GM23338 (cell line): ENCODE measurements at places on chromosomes 1 and 21. TPM values are rescaled to one million over a fixed set of nuclear protein-coding genes. Genes with fewer than 3 reads are reported as not detected.

Gene USH2A
- under 0.01 and 0.03 TPM in 2 replicates for total RNA-seq

DNA sequence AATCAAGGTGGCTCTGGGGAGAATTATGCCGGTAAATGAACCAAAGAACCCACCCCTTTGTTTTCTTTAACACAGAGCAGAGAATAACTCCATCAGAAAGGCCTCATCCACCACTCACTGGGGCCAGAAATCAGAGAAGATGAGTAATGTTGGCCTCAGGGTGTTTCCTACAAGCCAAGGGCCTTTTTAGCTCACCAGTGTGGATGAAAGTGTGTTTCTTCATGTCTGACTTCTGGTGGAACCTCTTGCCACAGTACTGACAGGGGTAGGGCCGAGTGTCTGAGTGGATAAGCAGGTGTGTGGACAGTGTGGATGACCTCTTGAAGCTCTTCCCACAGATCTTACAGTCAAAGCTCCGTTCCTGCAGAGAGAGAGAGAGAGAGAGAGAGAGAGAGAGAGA lies 8.3 kb downstream of the GFI1 start:
- peaks cover 99% of the 10 kb centered on the region for H3K27me3 ChIP-seq
- H3K4me1 ChIP-seq: peaks cover 32% of the 10 kb centered on the region
- H3K36me3 ChIP-seq: no peaks in the 10 kb centered on the region; the same call in none of the 2 replicates
- no peak for DNase-seq

Gene SDCCAG8
- total RNA-seq: 16.1 and 28.0 TPM in 2 replicates

Gene KIF26B
- total RNA-seq: 0.19 and 0.76 TPM in 2 replicates

- H3K4me3 ChIP-seq: no peak overlapping the region
- no peak overlapping the region for H3K27ac ChIP-seq
- H3K36me3 ChIP-seq: no peaks in the 10 kb centered on the region
- no peak for DNase-seq
- H3K4me1 ChIP-seq: peaks cover 29% of the 10 kb centered on the region
These were observed 6.4 kb downstream of the ZC3H12A start for GRCh38 chr1:37480581-37481288.

GRCh38 chr1:183105449-183105848 lies 80.6 kb upstream of the LAMC2 start:
- peaks cover 33% of the 10 kb centered on the region for H3K4me1 ChIP-seq
- no peak overlapping the region for H3K27ac ChIP-seq
- no peak overlapping the region for H3K4me3 ChIP-seq
- H3K27me3 ChIP-seq: no peaks in the 10 kb centered on the region

Gene TNFRSF4
- not detected in 2 replicates for total RNA-seq

- no peak for DNase-seq
- H3K4me3 ChIP-seq: no peak overlapping the region
- H3K36me3 ChIP-seq: no peaks in the 10 kb centered on the region
- no peaks in the 10 kb centered on the region for H3K27me3 ChIP-seq
These were observed 121.6 kb upstream of the IRF2BP2 start for GRCh38 chr1:234731569-234732085.

Gene PTGS2
- 0.17 and 1.1 TPM in 2 replicates for total RNA-seq

GRCh38 chr1:23777979-23778814 lies at the start of gene PITHD1:
TSS of gene PITHD1 (plus strand) at chr1:23778418. CDS start at chr1:23778516, 98 bp downstream.
- H3K4me3 ChIP-seq: peak within 1 kb of the TSS; percentile 97
- peak; percentile 88 for DNase-seq
- H3K27ac ChIP-seq: peak within 1 kb of the TSS; percentile 93
- peaks cover 18% of the 10 kb centered on the region; the same call in 1 of the 2 replicates for H3K4me1 ChIP-seq
- peaks cover 18% of the 10 kb centered on the region for H3K36me3 ChIP-seq
- no peaks in the 10 kb centered on the region for H3K27me3 ChIP-seq

- no peak overlapping the region for H3K27ac ChIP-seq
- no peak overlapping the region for H3K4me3 ChIP-seq
- peaks cover 12% of the 10 kb centered on the region for H3K4me1 ChIP-seq
- no peaks in the 10 kb centered on the region for H3K27me3 ChIP-seq
- no peaks in the 10 kb centered on the region for H3K36me3 ChIP-seq
These were observed 153.6 kb downstream of the OLFM3 start for GRCh38 chr1:101843160-101843559.

Gene RGS18
- total RNA-seq: not detected in 2 replicates

- no peak overlapping the region for H3K27ac ChIP-seq
- no peaks in the 10 kb centered on the region for H3K4me1 ChIP-seq
- no peak for DNase-seq
- no peaks in the 10 kb centered on the region for H3K36me3 ChIP-seq
- H3K4me3 ChIP-seq: no peak overlapping the region
- no peaks in the 10 kb centered on the region for H3K27me3 ChIP-seq
These were observed 1136.3 kb upstream of the B3GALT2 start for GRCh38 chr1:194322751-194323150.

Gene ITLN2
- total RNA-seq: 7.0 and 12.8 TPM in 2 replicates

GRCh38 chr1:172478485-172478884 lies 34.6 kb upstream of the PIGC start:
- no peak for DNase-seq
- no peak overlapping the region for H3K4me3 ChIP-seq
- H3K27me3 ChIP-seq: no peaks in the 10 kb centered on the region

GRCh38 chr1:78145105-78145580 lies 99.4 kb downstream of the GIPC2 start:
- no peaks in the 10 kb centered on the region for H3K27me3 ChIP-seq
- no peak overlapping the region for H3K4me3 ChIP-seq
- H3K4me1 ChIP-seq: no peaks in the 10 kb centered on the region
- H3K27ac ChIP-seq: no peak overlapping the region
- H3K36me3 ChIP-seq: no peaks in the 10 kb centered on the region

DNA sequence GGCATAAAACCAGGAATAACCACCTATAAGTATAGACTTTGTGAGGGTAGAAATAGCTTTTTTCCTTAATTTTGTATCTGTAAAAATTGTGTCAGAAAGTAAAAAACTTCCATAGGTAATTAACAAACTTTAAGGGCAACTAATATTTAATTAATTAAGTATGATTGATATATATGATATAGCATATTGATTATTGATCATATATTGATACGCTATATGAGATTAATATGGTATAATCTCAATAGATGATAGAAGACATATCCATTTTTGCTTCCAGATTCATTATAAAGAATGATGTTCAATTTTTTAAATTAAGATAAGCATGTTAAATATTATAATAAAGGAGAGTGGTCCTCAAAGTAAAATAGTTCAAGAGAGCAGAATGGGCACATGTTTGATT lies 99.3 kb upstream of the VAV3 start:
- H3K27me3 ChIP-seq: no peaks in the 10 kb centered on the region
- H3K27ac ChIP-seq: no peak overlapping the region
- no peaks in the 10 kb centered on the region for H3K36me3 ChIP-seq
- no peak overlapping the region for H3K4me3 ChIP-seq
- DNase-seq: no peak
- no peaks in the 10 kb centered on the region for H3K4me1 ChIP-seq

GRCh38 chr1:167689567-167689920 lies 32.2 kb upstream of the MPZL1 start:
- peaks cover 24% of the 10 kb centered on the region for H3K4me1 ChIP-seq
- no peak for DNase-seq
- H3K4me3 ChIP-seq: no peak overlapping the region
- no peak overlapping the region for H3K27ac ChIP-seq
- no peaks in the 10 kb centered on the region for H3K36me3 ChIP-seq

- no peaks in the 10 kb centered on the region for H3K36me3 ChIP-seq
- no peak overlapping the region for H3K4me3 ChIP-seq
- DNase-seq: no peak
- no peak overlapping the region for H3K27ac ChIP-seq
These were observed 59.8 kb downstream of the IL12RB2 start for GRCh38 chr1:67367370-67368045.

Gene ANKRD45
- total RNA-seq: 1.5 and 2.0 TPM in 2 replicates

DNA sequence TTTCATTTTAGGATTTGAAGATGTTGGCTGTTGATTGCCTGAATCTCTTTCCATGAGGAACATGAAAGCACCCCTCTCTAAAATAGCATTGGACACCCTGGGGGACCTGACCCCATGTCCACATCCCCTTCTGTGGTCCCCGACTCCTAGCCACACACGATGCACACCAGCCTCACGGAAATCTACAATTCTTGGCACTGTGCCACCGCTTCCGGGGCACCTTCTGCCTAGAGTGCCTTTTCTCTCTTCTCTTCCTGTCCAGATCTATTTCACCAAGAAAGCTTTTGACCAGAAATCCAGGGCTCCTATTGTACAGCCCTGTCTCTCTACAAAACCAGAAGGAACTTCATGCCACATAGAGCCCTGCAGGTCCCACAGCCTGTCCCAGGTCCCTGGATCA lies 50.3 kb downstream of the MYSM1 start:
- H3K36me3 ChIP-seq: no peaks in the 10 kb centered on the region
- no peak overlapping the region for H3K4me3 ChIP-seq
- H3K27me3 ChIP-seq: no peaks in the 10 kb centered on the region
- H3K4me1 ChIP-seq: no peaks in the 10 kb centered on the region

DNA sequence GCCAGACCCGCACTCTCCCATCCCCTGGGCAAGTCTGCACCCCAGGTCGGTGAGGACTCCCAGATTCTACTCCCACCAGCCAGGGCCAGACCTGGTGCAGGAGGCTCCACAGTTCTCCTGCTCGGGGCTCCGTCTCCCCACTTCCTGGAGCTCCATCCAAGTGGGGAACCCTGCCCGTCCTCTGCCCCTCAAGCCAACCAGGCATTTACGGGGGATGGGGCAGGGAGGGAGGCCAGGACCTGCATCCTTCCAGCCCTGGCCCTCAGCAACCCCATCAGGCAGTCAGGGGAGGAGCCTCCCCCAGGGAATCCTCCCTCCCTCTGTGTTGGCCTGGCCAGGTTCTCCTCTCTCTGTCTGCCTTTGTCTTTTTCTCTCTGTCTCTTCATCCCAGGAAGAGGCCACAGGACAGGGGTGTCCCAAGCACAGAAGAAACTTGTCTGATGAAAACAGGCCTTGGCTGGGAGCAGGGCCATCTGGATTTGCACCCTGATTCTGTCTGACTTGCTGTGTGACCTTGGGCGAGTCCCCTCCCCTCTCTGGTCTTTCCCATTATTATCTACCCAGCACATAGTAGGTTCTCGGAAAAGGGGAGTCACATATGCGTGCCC lies 18.5 kb upstream of the EPHA2 start:
- peaks cover 1% of the 10 kb centered on the region; the same call in 1 of the 2 replicates for H3K4me1 ChIP-seq
- no peak overlapping the region for H3K27ac ChIP-seq
- no peaks in the 10 kb centered on the region; the same call in 1 of the 2 replicates for H3K36me3 ChIP-seq
- H3K27me3 ChIP-seq: no peaks in the 10 kb centered on the region
- DNase-seq: no peak

- no peak overlapping the region for H3K27ac ChIP-seq
- no peaks in the 10 kb centered on the region for H3K36me3 ChIP-seq
- H3K27me3 ChIP-seq: no peaks in the 10 kb centered on the region
- H3K4me1 ChIP-seq: no peaks in the 10 kb centered on the region
- no peak for DNase-seq
These were observed 213.0 kb downstream of the COL24A1 start for GRCh38 chr1:85943526-85943925.

DNA sequence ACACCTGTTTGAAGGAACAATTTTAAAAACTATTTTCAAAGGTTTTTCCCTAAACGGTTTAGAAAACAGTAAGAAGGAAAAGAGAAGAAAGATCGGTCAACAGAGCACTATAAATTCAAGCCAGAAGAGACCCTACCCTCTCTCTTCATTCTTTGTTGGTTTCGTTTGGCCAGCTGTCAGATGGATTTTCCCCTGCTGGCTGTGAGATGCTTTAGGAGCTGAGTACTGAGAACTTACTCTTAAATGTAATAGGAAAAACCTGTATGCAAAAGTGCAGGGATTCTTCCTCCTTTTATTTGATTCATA lies 1.3 kb upstream of the TXNIP start:
- peaks cover 39% of the 10 kb centered on the region for H3K4me1 ChIP-seq
- DNase-seq: no peak
- H3K27ac ChIP-seq: no peak overlapping the region
- peak overlapping the region; percentile 75 for H3K4me3 ChIP-seq

Gene LCE1E
- not detected in 2 replicates for total RNA-seq

- no peak overlapping the region for H3K4me3 ChIP-seq
- H3K27ac ChIP-seq: no peak overlapping the region
- H3K27me3 ChIP-seq: no peaks in the 10 kb centered on the region
- no peaks in the 10 kb centered on the region; the same call in 1 of the 2 replicates for H3K36me3 ChIP-seq
- no peak for DNase-seq
These were observed 70.1 kb downstream of the PGM1 start for GRCh38 chr1:63663301-63663700.

DNA sequence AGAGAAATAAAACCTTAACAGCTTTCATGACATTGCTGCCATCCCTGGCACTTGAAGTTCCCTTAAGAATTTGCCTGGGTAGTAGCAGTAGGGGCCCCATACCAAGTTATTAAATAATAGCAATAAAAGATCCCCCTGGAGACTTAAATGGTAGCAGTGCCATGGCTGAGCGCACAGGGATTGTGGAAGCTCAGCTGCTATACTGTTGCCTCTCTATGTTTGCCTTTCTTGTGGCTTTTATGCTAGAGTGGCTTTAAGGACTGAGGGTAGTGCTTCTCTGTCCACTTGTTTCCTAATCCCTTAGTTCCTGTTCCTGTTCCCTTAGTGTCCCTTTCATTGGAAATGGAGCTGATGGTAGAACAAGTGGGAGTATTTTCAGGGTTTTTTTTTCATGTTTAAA lies 42.1 kb downstream of the NCF2 start:
- H3K4me1 ChIP-seq: peaks cover 15% of the 10 kb centered on the region
- H3K36me3 ChIP-seq: peaks cover 61% of the 10 kb centered on the region
- H3K27ac ChIP-seq: no peak overlapping the region
- no peak overlapping the region for H3K4me3 ChIP-seq
- no peak for DNase-seq

- H3K4me3 ChIP-seq: no peak overlapping the region
- DNase-seq: no peak
- H3K36me3 ChIP-seq: no peaks in the 10 kb centered on the region
- peak overlapping the region; percentile 64; the same call in 1 of the 2 replicates for H3K27ac ChIP-seq
- H3K27me3 ChIP-seq: no peaks in the 10 kb centered on the region
- peaks cover 35% of the 10 kb centered on the region for H3K4me1 ChIP-seq
These were observed 69.8 kb downstream of the JAK1 start for GRCh38 chr1:64896551-64896950.

- no peak for DNase-seq
- H3K36me3 ChIP-seq: no peaks in the 10 kb centered on the region
- no peak overlapping the region for H3K27ac ChIP-seq
- H3K4me3 ChIP-seq: no peak overlapping the region
- no peaks in the 10 kb centered on the region for H3K27me3 ChIP-seq
These were observed 161.8 kb downstream of the CDC42BPA start for GRCh38 chr1:227156520-227156919.

Gene S100A9
- total RNA-seq: not detected in 2 replicates

- no peak for DNase-seq
- H3K27ac ChIP-seq: no peak overlapping the region
- no peak overlapping the region for H3K4me3 ChIP-seq
- peaks cover 4% of the 10 kb centered on the region for H3K27me3 ChIP-seq
- no peaks in the 10 kb centered on the region for H3K36me3 ChIP-seq
These were observed 8.8 kb upstream of the GFI1 start for GRCh38 chr1:92495392-92496063.

GRCh38 chr1:36689992-36690391 lies 207.3 kb upstream of the CSF3R start:
- no peak overlapping the region for H3K4me3 ChIP-seq
- no peak overlapping the region for H3K27ac ChIP-seq
- no peaks in the 10 kb centered on the region for H3K27me3 ChIP-seq
- no peaks in the 10 kb centered on the region for H3K4me1 ChIP-seq
- H3K36me3 ChIP-seq: no peaks in the 10 kb centered on the region

- H3K27me3 ChIP-seq: no peaks in the 10 kb centered on the region
- peaks cover 7% of the 10 kb centered on the region; the same call in 1 of the 2 replicates for H3K4me1 ChIP-seq
- H3K36me3 ChIP-seq: no peaks in the 10 kb centered on the region
- no peak overlapping the region; the same call in 1 of the 2 replicates for H3K27ac ChIP-seq
- peak; percentile 58 for DNase-seq
These were observed 569 bp downstream of the FALEC start for GRCh38 chr1:150516050-150516591.

GRCh38 chr1:30197639-30198450 lies 525.5 kb downstream of the MATN1 start:
- DNase-seq: no peak
- no peak overlapping the region for H3K27ac ChIP-seq
- H3K27me3 ChIP-seq: no peaks in the 10 kb centered on the region
- peaks cover 6% of the 10 kb centered on the region; the same call in 1 of the 2 replicates for H3K36me3 ChIP-seq

Gene UQCRHL
- 2.3 and 3.9 TPM in 2 replicates for total RNA-seq

Gene SFN
- total RNA-seq: 2.6 and 4.1 TPM in 2 replicates
